T-helper 22 cell (primary cell): ENCODE measurements at places on chromosomes 3 and 15.

GRCh38 chr3:183260167-183260904, 7.3 kb downstream of the B3GNT5 start:
- DNase-seq: no peak

DNA sequence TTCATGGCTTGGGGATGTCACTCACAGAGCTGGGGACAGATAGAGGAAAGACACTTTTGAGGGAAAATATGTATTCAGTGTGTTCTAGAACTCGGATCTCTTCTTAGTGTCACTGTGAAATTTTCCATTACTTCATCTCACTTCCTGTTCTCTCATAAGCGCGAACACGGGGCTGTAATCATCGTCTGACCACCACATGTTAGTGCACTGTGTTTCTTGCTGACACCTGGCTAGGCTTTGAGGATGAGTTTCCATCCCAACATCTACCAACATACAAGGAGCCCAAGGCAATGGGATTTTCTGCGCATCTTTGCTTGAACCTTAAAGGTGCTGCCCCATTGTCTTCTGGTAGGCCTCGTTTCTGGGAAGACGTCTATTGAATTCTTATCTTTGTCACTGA, 84.0 kb downstream of the LIPC start:
- DNase-seq: no peak

DNA sequence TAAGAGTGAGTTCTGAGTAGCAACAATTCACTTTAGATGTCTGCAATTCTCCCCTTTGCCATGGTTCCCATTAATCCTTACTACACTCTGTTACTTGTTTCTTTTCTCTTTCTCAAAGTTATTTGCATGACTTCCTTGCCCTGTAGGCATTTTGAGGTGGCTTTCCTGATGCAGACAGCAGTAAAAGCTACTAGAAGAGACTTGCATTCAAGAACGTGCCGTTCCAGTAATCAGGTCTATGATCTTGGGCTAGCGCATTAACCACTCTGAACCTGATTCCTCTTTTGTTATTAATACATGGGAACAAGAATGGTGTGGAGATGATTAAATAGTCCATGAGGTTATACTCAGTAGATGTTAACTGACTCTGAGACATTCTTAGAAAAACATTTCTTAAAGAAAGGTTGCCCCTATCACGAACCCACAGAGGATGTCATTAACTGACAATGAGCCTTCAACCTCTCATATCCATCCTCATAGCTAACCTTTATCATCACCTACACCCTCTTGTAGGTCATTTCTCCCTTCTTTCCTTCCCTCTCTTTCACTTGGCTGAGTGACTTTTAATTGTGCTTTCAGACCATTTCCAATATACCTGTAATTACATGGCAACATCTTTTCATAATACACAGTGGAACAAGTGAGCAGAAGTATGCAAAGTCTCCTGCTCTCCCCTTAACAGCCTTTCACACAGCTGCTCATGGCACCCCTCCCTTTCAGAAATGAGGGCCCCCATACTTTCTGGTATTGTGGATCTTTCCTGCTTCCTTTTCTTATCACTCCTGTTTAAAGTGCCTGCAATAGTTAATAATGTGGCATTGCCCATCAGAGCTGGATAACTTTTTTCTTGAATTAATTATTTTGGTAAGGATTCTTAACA, 175.9 kb downstream of the CHST2 start:
- DNase-seq: no peak

DNA sequence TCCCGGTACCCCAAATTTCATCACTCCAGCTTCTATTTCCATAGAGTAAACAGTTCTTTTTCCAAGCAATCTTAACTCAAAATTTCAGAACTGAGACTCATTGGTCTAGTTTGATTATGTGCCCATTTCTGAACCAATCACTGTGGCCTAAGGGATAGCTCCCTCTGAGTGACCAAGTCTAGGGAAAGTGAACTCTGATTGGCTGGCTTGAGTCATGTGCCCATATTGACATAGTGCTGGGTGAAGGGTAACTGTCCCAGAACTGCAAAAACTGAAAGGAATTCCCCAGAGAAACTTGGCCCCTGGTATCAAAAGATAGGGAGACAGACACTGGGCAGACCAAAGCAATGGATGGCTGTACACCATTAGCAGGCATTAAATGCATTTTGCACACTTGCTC, 171.2 kb upstream of the WNT5A start:
- DNase-seq: no peak

GRCh38 chr3:57091521-57092273, 31.2 kb downstream of the SPATA12 start:
- no peak for DNase-seq

- DNase-seq: no peak
Measured at GRCh38 chr3:69648126-69648525, 91.1 kb upstream of the MITF start.

GRCh38 chr15:41606997-41607396, 48.0 kb downstream of the TYRO3 start:
- DNase-seq: no peak

- no peak for DNase-seq
Measured at GRCh38 chr3:186664506-186664905, 1.3 kb upstream of the HRG start.
